ENCODE measurements at places on chromosomes 6 and 20.

GRCh38 chr6:160071805-160072690 is 49.6 kb upstream of the SLC22A1 start:
- no peak for DNase-seq

DNA sequence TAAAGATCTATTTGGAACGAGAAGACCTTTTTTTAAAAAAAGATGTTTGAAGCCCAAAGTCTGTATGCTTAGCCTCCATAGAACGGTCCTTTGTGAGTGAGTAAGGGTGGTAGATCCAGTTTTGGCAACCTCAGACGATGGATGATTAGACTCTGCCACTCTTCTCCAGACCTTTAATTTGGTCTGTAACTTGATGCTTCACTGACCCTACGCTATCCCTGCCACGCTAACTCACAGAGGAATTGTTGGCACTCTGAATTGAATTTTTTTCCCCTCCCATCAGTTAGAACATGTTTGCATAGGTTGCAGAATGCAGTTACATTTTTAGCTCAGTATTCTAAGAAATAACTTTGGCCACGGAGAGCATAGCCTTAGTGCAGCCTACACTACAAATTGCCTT is 15.8 kb upstream of the DEK start:
- DNase-seq, result no peak

- no peak for DNase-seq
These were observed 94.8 kb upstream of the CNKSR3 start for GRCh38 chr6:154605178-154605881.

DNA sequence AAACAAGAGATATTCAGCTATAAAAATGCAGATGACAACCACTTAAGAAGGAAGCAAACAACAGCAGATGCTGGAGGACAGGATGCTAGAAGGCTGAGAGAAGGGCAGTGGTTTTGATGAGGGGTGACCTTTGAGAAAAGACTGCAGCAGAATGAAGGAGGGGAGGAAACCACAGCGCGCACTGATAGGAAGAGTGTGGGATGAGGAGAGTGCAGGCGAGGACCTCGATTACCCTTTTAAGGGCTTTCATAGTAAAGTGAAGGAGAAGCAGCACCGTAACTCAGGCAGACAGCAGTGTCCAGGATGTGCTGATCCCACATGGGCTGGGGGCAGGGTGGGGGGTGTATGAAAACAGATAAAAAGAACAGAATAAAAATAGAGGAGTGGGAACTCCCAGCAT is 19.2 kb downstream of the ZBTB2 start:
- no peak for DNase-seq

- DNase-seq, result no peak
These were observed 26.7 kb downstream of the HCK start for GRCh38 chr20:32078791-32079190.

DNA sequence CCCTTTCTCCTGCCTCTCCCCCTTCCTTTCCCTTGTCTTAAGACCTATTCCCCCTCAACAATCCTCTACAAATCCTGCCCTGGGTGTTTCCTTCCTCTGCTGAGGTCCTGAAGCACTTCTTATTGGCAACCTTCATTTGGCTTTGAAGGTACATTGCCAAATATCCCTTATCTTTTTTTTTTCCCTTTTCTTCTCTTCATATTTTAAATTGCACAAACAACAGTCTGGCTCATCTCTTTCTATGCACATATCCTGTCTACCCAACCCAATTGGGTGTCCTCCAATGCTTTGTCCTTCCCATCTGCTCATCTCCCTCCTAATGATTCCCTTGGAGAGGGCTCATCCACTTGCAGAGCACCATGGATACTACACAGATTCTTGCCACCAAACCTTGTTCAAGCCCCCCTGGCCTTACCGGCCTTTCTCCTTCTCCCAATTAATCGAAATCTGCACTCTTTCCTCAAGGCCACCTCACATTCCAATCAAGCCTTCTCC is 537.9 kb upstream of the JARID2 start:
- DNase-seq, result no peak

GRCh38 chr6:44039839-44040350 is 87.4 kb downstream of the MRPL14 start:
- no peak for DNase-seq

DNA sequence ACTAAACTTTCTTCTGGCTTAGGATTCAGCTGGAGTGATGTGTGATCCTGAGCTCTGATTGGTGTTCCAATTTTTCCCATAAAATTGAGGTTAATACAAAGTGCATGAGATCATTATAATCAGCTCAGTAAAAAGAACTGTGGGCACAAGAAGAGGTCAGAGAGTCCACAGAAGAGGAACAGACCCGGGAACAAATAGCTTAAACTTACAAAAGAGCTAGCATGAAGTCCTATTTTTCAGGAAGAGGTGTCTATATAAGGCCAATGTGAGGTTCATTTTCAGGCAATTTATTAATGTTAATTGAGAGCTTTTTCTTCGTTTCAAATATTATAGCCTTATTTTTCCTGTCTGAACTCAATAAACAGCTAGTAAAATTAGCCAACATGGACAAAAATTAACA is 26.9 kb upstream of the STX11 start:
- no peak for DNase-seq

DNA sequence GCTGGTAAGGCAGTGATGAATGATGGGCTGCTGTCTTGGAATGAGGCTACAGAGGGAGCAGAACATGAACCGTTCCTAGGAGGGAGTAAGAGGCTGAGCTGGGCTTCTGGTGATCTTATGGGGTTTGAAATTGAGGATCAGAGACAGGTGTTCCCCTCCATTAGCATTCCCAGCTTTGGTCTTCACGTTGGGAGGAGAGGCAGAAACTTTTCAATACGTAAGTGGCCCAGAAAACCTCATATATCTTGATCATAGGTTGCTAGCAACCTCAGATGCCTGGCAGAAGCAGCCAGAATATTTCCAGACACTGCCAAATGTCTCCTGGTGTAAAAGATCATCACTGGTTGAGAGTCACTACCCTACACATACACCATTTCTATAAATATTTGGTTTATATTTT is 167.1 kb downstream of the INSM1 start:
- DNase-seq, result no peak

DNA sequence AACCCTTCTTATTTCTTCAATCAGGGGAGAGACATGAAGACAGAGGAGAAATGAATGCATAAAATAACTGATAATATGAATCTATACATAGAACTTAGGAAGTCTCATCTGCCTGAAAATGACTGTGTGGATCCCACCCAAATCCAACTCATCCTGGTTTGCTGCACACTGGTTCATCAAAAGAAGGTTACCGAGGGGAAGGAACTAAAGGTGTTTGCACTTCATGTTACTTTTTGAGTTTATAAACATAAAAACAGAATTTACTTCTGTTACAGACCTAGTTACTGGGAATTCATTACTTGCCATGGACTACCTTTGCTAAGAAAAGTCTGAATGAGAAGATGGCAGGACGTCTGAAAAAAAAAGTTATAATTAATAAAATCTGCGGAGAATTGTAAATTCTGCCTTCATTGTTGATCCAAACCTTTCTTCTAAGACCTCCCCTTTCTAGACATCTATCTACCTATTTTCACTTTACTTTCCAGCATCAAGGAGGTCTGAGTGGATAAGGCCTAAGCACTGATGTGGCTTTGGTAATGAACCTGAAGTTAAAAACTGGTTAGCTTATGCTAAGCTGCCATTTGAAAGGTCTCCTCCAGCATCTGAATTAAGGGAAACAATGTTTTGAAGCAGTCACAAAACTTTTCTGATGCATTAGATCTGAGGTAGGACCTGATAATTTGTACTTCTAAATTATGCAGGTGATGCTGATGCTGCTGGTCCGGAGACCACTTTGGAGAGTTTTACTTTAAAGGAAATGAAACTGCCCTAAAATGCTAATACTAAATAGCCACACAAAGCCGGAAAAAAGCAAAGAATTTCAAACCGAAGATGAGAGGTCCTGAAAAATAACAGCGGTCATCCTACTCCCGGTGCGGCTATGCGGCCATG is 84.0 kb downstream of the HFE start:
- no peak for DNase-seq

DNA sequence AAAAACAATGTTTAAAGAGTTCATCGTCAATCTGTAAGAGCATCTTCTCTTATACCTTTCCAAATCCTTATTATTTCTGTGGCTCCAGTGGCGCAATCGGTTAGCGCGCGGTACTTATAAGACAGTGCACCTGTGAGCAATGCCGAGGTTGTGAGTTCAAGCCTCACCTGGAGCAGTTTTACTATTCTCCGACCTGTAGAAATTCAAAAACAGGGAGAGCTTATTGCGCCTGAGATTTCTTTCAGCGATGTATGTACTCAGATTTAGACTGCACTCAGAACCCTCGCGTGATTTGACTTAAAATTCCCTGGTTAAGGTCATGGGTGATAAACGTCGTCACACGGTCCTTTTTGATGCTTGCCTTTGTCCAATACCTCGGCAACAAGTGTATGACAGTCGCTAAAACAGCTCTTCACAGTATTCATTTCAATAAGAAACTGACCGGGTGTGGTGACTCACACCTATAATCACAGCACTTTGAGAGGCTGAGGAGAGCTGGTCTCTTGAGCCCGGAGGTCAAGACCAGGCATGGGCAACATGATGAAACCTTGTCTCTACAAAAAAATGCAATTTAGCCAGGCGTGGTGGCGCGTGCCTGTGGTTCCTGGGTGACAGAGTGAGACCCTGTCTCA is 11.9 kb downstream of the GPX5 start:
- DNase-seq, result no peak

DNA sequence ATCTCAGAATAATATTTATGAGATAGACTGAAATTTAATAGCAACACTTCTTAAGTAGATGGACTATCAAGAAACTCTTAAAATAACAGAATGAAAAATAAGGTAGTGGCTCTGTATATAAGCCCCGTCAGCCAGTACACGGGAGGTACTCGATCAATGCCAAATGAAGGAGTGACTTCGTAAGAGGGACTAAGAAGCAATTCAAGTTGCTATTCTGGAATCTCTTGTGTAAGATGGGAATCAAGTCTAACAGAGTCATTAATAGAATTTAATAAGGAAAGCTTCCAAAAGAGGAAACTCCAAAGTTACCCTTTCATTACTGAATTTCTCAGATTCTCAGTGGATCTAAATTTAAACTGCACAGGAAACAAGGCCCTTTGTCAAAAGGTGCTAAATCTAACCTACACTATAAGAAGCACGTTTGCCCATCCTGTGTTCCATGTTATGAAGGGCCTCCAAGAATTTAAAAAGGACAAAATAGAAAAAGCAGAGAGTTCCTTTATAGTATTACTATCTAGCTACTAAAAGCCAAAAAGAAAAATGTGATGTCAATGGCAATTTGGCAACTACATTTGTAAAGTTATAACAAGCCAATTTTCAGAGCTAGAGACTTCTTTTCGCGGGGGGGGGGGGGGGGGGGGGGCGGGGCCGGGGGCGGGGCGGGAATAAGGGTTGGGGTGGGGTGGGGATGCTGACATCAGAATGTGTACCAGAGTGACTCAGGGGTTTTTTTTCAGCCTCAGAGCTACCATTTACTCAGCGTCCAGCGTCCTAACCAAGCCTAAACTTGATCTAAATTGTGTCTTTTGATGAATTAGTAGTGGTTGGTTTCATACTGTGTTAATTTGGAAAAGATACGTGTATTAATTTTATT is 200.6 kb downstream of the GMPR start:
- no peak for DNase-seq

DNA sequence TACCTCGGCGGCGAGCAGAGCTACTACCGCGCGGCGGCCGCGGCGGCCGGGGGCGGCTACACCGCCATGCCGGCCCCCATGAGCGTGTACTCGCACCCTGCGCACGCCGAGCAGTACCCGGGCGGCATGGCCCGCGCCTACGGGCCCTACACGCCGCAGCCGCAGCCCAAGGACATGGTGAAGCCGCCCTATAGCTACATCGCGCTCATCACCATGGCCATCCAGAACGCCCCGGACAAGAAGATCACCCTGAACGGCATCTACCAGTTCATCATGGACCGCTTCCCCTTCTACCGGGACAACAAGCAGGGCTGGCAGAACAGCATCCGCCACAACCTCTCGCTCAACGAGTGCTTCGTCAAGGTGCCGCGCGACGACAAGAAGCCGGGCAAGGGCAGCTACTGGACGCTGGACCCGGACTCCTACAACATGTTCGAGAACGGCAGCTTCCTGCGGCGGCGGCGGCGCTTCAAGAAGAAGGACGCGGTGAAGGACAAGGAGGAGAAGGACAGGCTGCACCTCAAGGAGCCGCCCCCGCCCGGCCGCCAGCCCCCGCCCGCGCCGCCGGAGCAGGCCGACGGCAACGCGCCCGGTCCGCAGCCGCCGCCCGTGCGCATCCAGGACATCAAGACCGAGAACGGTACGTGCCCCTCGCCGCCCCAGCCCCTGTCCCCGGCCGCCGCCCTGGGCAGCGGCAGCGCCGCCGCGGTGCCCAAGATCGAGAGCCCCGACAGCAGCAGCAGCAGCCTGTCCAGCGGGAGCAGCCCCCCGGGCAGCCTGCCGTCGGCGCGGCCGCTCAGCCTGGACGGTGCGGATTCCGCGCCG is 994 bp downstream of the FOXC1 start:
- no peak for DNase-seq

GRCh38 chr20:52972190-52972937 is at the start of gene TSHZ2:
Gene TSHZ2 (plus strand): TSS chr20:52972358. CDS start chr20:52973294, 936 bp downstream.
- DNase-seq, result peak; percentile 16

DNA sequence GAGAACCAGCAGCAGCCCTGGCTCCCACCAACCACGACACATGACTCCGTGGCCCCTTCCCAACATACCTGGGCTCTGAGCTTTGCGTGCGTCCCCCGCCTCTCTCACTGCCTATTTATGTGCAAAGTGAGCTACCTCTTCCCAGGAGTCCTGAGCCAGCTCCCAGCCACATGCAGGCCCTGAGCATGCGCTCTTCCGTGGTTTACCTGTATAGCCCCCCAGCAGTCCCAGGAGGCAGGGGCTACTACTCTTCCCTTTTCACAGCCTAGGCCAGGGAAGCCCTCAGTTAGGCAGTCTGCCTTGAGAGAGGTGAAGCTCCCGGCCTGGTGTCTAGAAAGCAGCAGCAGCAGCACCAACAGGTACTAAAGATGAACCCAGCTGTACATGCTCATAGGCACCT is 114.8 kb upstream of the CDYL start:
- no peak for DNase-seq

DNA sequence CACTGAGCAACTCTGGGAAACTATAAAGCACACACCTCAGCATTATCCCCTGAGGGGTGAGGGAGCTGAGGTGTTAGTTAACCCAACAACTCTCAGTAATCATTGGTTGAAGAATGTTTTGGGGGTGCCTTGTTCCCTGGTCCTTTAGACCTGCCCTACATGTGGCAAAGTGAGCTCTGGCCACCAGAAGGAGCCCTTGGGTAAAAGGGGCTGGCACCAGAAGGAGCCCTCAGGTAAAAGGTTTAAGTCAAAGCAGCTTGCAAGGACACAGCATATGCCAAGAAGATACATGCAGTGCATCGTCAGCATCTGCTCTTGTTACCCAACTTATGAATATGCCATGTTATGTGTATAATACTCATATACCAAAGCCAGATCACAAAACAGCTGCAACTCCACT is 1081.7 kb downstream of the KIF16B start:
- DNase-seq, result no peak

- no peak for DNase-seq
These were observed 480.5 kb upstream of the ID4 start for GRCh38 chr6:19356692-19357091.
